ENCODE measurements at places on chromosomes 6 and 20.

DNA sequence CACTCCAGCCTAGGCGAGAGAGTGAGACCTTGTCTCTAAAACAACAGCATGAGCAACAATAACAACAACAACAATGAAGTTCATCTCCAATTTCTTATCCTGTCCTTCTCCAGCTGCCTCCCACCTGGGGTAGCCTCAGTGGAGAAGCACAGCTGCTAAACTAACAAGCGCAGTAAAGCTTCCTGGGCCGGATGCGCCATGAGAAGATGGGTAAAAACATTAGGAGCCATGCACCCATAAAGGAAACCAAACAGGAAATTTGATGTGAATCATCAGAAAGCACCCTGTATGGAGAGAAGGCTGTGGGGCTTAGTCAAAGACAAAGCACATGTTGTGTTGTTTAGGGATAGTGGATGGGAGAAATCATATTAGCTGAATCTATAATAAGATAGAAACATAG, 61.1 kb upstream of the CCN6 start:
- no peak for DNase-seq
- no peak overlapping the region for H3K27ac ChIP-seq
- no peaks in the 10 kb centered on the region for H3K36me3 ChIP-seq

DNA sequence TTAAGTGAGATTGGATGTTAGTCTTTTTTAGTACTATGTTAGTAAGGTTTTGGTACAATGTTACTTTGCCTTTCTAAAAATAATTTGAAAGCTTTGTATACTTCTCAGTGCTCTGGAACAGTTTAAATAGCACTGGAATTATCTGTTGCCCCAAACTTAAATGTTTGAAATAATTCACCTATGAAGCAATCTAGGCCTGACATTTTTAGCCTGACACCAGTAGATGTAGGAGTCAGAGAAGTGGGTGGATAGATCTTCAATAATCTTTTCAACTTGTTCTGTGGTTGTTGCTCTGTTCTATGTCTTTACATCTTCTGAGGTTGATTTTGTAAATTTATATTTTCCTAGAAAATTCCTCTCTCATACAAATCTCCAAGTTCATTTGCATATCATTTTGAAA, 103.1 kb upstream of the ADGRF1 start:
- no peak overlapping the region for H3K4me3 ChIP-seq
- H3K4me1 ChIP-seq, result peaks cover 6% of the 10 kb centered on the region
- DNase-seq, result no peak
- H3K27ac ChIP-seq, result no peak overlapping the region
- no peaks in the 10 kb centered on the region for H3K27me3 ChIP-seq

- peak overlapping the region; percentile 17 for H3K4me3 ChIP-seq
- DNase-seq, result peak; percentile 17
- peaks cover 8% of the 10 kb centered on the region for H3K27me3 ChIP-seq
- no peaks in the 10 kb centered on the region for H3K36me3 ChIP-seq
These were observed 132.7 kb upstream of the LRFN2 start for GRCh38 chr6:40719671-40720374.

DNA sequence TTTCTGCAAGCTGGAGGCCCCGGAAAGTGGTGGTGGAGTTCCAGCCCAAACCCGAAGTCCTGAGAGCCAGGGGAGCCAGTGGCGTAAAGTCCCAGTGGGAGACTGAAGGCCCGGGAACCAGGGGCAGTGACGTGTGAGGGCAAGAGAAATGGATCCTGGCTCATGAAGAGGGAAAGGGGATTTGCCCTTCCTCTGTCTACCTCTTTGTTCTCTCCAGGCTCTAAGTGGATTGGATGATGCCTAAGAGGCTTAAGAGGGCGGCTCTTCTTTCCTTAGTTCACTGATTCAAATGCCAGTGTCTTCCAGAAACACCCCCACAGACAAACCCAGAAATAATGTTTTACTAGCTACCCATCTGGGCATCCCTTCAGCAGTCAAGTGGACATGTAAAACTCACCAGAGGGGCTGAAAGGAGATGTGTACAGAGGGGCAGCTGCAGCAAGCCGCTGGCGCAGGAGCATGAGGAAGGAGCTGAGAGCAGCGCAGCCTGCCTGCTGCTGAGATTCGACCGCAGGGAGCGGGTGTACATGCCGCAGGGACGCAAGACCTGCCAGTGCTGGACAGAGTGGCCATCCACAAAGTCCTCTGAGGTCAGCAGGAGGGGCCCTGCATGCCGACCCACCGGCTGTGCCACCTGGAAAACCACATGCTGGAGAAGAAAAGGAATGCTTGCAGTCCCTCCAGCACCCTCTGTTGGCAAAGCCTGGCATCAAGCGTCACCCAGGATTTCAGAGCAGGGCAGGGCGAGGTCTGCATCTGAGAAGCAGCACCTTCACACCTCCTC, 29.5 kb downstream of the CDYL start:
- peaks cover 2% of the 10 kb centered on the region for H3K27me3 ChIP-seq
- H3K27ac ChIP-seq, result no peak overlapping the region
- peaks cover 27% of the 10 kb centered on the region for H3K4me1 ChIP-seq
- DNase-seq, result peak; percentile 28
- no peak overlapping the region for H3K4me3 ChIP-seq

DNA sequence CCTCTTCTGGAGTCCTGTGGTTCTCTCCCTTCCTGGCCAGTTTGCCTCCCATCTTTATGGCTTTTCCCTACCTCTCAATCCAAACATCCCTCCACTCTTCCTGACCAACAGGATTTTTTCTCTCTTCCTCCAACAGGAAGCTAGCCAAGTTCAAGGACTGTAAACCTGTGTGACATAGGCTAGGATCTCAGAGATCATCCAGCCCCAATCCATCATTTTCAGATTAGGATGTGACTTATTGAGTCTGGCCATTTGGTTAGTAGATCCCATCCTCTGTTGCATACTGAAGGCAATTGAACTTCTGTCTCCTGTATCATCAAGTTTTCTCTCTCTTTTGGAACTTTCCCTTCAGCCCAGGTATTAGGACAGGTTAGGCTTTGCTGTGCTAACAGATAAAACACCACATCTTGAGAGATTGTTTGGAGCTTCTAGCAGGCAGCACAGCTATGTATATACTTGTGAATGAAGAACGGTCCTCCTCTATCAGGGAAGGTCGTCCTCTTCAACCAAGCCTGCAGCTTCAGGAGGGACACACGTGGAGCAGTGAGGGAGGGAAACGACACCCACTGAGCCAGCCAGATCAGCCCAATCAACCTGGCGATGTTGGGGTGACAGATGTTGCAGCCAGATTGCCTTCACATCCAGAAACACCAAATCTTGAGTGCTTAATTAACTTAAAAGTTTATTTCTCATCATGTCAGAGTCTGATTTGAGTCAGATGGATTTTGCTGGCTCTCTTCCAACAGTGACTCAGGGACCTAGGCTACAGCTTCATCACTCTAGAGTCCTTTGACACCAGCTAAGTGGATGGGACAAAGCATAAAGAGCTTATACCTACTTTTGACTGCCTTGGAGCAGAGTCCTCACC, 106.8 kb downstream of the GJA10 start:
- peaks cover 4% of the 10 kb centered on the region for H3K4me1 ChIP-seq
- no peaks in the 10 kb centered on the region for H3K36me3 ChIP-seq
- peaks cover 2% of the 10 kb centered on the region for H3K27me3 ChIP-seq
- no peak overlapping the region for H3K4me3 ChIP-seq
- DNase-seq, result no peak
- H3K27ac ChIP-seq, result no peak overlapping the region

DNA sequence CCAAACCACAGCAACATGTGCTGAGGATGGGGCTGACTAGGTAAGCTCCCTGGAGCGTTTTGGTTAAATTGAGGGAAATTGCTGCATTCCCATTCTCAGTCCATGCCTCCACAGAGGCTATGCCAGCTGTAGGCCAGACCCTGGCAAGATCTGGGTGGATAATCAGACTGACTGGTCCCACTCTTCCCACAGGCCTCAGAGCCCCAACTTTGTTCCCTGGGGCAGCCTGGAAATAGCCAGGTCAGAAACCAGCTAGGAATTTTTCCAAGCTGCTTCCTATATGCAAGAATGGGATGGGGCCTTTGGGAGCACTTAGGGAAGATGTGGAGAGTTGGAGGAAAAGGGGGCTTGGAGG, 1.5 kb upstream of the VEGFA start:
- DNase-seq, result no peak
- H3K36me3 ChIP-seq, result no peaks in the 10 kb centered on the region
- peaks cover 17% of the 10 kb centered on the region for H3K27me3 ChIP-seq
- H3K4me3 ChIP-seq, result no peak overlapping the region
- H3K4me1 ChIP-seq, result peaks cover 12% of the 10 kb centered on the region

DNA sequence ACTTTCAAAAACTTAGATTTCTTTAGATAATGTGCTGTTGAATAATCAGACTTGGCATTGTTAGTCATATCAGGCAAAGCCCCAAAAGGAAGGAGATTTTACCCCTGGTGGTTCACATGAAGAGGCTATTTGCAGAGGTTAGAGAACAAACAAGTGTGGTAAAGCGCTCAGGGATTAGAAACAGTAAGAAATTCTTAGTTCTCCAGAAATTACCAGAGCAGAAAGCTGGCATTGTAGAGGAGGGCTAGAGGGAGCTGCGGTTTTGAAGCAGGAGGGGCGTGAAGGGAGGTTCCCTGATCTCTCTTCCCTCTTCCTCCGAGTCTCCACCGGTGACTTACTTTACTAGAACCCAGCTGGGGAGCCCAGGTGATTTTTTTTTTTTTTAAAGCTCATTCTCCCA, 10.2 kb downstream of the MYO6 start:
- peaks cover 2% of the 10 kb centered on the region for H3K27me3 ChIP-seq
- H3K4me3 ChIP-seq, result no peak overlapping the region
- peaks cover 3% of the 10 kb centered on the region for H3K36me3 ChIP-seq

Measured in endothelial cell (in vitro differentiated cells).